Mesendoderm (in vitro differentiated cells): ENCODE measurements at places on chromosomes 5 and 9.
A peak's percentile ranks its signal among the peaks of the same experiment; 100 is the strongest.

DNA sequence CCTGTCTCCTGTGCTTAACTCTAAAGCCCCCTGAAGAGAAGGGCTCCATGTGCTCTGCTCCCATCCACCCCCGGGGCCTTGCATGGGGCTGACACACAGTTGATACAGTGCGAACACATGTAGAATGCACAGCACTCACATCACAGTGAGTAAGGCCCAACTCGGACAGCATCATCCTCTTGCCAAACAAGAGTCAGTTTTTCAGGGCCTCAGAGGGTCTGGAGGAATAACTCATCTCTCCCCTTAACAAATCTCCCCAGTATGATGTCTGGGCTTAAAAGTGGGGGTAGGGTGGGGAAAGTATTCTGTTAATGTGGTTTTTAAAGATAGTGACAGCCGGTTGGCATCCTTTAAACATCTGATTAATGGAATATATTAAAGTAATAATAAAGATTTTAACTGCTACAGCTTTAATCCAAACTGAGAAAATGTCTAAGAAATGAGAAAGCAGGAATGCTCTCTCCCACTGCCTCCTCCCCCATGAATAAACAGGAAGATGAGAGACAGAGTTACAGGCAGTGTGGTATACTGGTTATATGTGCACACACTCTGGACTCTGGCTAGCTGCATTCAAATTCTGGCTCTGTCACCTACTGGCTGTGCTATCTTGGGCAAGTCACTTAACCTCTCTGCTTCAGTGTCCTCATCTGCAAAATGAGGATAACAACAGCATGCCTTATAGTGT is 22.5 kb downstream of the APBA1 start:
- no peak for DNase-seq
- no peak overlapping the region for H3K4me3 ChIP-seq
- H3K27me3 ChIP-seq = no peaks in the 10 kb centered on the region
- no peaks in the 10 kb centered on the region for H3K4me1 ChIP-seq

GRCh38 chr9:37311938-37312708 is 110.4 kb upstream of the GRHPR start:
- no peak for DNase-seq
- no peaks in the 10 kb centered on the region for H3K4me1 ChIP-seq
- H3K36me3 ChIP-seq = no peaks in the 10 kb centered on the region
- no peak overlapping the region for H3K4me3 ChIP-seq
- no peak overlapping the region for H3K27ac ChIP-seq
- no peaks in the 10 kb centered on the region for H3K27me3 ChIP-seq

- no peaks in the 10 kb centered on the region for H3K27me3 ChIP-seq
- peak; percentile 18 for DNase-seq
Observed at GRCh38 chr9:74309654-74310053, 187.5 kb upstream of the RORB start.

DNA sequence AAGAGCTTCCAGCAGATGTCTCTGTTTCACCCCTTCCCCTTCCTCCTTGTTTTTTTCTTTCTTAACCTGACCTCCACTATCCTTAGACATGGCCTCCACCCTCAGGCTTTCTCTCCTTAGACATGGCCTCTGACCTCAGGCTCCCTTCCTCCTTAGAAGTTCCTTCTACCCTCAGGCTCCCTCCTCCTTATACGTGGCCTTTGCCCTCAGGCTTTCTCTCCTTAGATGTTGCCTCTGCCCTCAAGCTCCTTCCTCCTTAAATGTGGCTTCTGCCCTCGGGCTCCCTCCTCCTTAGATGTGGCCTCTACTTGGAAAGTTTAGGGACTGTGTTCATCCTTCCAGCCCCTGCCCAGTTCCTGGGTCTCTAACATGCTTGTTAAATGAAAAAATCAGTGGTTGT is 180.4 kb upstream of the S1PR3 start:
- H3K27me3 ChIP-seq = no peaks in the 10 kb centered on the region
- H3K36me3 ChIP-seq = no peaks in the 10 kb centered on the region
- no peaks in the 10 kb centered on the region for H3K4me1 ChIP-seq
- DNase-seq = no peak

- H3K36me3 ChIP-seq = no peaks in the 10 kb centered on the region
- H3K4me1 ChIP-seq = no peaks in the 10 kb centered on the region
Observed at GRCh38 chr5:168661593-168662485, 82.7 kb upstream of the PANK3 start.

- H3K4me3 ChIP-seq = no peak overlapping the region
- no peaks in the 10 kb centered on the region for H3K4me1 ChIP-seq
- H3K27me3 ChIP-seq = no peaks in the 10 kb centered on the region
- H3K27ac ChIP-seq = no peak overlapping the region
- no peak for DNase-seq
Observed at GRCh38 chr9:93130861-93131481, 3.1 kb downstream of the NINJ1 start.

DNA sequence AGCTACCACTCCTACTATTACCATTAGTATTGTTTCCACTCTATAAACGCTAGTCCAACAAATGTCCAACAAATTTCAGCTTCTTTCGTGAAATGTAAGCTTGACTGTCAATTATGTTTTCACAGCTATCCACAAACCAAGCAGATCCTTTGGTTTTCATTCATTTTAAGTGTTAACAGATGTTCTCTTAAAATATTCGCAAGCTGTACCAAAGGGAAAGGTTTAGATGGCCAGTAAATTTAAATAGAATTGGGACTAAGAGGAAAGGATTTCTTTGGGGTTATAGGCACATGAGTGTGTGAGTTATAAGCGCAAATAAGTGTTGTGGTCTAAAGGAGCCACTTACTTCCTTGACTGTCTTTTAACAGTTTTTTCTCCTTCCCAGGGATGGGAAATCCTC is 136.8 kb upstream of the ADRA1B start:
- H3K27me3 ChIP-seq = no peaks in the 10 kb centered on the region
- no peak overlapping the region for H3K4me3 ChIP-seq

GRCh38 chr5:55714339-55714738 is 2.2 kb upstream of the SLC38A9 start:
- no peak overlapping the region for H3K27ac ChIP-seq
- no peak overlapping the region for H3K4me3 ChIP-seq
- H3K36me3 ChIP-seq = no peaks in the 10 kb centered on the region
- H3K4me1 ChIP-seq = peaks cover 1% of the 10 kb centered on the region
- peak; percentile 54 for DNase-seq
- no peaks in the 10 kb centered on the region for H3K27me3 ChIP-seq

GRCh38 chr9:126155756-126156664 is 170.6 kb upstream of the MVB12B start:
- no peak overlapping the region for H3K27ac ChIP-seq
- H3K27me3 ChIP-seq = no peaks in the 10 kb centered on the region
- no peaks in the 10 kb centered on the region for H3K4me1 ChIP-seq
- no peak overlapping the region for H3K4me3 ChIP-seq
- H3K36me3 ChIP-seq = no peaks in the 10 kb centered on the region

DNA sequence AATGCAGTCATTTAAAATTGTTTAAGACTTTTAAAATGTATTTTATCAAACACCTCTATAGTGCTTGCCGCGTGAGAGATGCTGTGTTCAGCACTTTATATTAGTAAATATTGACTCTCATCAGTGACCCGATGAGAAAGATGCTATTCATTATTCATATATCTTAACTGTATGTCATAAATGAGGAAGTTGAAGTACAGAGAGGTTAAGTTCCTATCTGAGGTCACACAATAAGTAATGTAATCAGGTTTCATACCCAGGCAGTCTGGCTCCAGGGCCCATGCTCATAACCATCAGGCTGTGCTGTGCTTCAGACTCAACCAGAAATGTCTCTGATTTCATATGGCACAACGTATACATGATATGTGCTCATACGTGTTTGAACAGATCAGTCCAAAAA is 119.0 kb downstream of the SV2C start:
- no peaks in the 10 kb centered on the region for H3K36me3 ChIP-seq
- DNase-seq = no peak
- H3K27ac ChIP-seq = no peak overlapping the region

GRCh38 chr9:107946364-107947141 is 457.0 kb upstream of the KLF4 start:
- H3K27me3 ChIP-seq = no peaks in the 10 kb centered on the region
- no peaks in the 10 kb centered on the region for H3K4me1 ChIP-seq
- no peaks in the 10 kb centered on the region for H3K36me3 ChIP-seq
- no peak for DNase-seq
- H3K27ac ChIP-seq = no peak overlapping the region
- H3K4me3 ChIP-seq = no peak overlapping the region

GRCh38 chr5:89698028-89698427 is 711.5 kb downstream of the CETN3 start:
- no peak overlapping the region for H3K4me3 ChIP-seq
- H3K4me1 ChIP-seq = no peaks in the 10 kb centered on the region
- no peaks in the 10 kb centered on the region for H3K36me3 ChIP-seq
- DNase-seq = no peak

- DNase-seq = no peak
- no peaks in the 10 kb centered on the region for H3K27me3 ChIP-seq
- no peaks in the 10 kb centered on the region for H3K4me1 ChIP-seq
- H3K4me3 ChIP-seq = no peak overlapping the region
Observed at GRCh38 chr9:111151537-111151936, 113.3 kb upstream of the LPAR1 start.

DNA sequence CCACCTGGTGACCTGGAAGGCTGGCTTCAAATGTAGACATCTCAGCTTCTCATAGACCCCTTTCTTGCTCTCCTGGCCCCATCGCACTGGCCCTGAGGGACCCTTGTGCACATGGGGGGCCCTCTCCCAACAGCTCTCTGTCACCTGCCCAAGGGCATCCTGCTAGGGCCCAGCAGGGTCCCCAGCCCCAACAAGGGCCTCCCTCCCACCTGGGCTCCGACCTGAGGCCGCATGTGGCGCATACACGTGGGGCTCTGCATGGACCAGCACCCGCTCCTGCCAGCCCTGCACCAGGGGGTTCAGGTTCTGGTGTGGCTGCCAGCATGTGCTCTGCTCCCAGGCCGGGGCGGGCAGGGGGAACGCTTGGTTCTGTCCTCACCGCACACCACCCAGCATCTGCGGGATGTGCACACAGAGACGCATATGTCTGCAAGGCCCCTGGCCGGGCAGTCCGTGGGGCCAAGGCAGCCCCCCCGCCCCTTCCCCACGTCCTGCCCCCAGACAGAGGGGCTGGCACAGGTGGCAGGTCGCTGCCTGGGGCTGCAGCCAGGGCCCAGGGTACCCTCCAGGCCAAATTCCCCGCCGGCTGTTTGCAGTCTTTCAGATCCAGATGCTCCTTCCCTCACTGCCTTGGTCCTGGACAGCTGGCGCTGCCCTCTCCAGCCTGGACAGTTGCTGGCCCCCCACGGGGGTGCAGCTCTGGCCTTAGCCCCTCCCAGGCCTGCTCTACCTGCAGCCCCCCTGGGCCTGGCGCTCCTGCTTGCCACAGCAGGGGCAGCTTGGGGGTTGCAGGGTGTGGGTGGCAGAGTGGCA is 17.9 kb upstream of the NRARP start:
- H3K4me3 ChIP-seq = no peak overlapping the region
- H3K27me3 ChIP-seq = no peaks in the 10 kb centered on the region
- H3K36me3 ChIP-seq = no peaks in the 10 kb centered on the region
- H3K4me1 ChIP-seq = no peaks in the 10 kb centered on the region
- no peak overlapping the region for H3K27ac ChIP-seq

DNA sequence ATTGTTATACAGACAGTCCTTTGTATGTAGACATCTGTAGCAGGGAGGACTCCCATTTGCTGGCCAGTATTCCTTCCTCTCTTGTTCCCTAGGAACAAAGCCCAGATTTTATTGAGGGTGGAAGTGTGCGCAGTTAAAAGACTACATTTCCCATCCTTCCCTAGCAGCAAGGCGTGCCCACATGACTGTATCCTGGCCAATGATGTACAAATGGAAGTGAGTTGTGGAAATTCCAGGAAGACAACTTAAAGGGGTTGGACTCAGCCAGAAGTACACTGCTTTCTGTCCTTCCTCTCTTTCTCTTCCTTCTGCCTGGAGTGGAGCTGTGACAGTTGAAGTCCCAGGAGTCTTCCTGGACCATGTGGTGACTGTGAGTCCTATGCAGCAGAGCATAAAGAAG is 89.0 kb downstream of the HRH2 start:
- DNase-seq = peak; percentile 62
- no peak overlapping the region for H3K27ac ChIP-seq
- no peak overlapping the region for H3K4me3 ChIP-seq
- no peaks in the 10 kb centered on the region for H3K27me3 ChIP-seq
- no peaks in the 10 kb centered on the region for H3K4me1 ChIP-seq
- H3K36me3 ChIP-seq = no peaks in the 10 kb centered on the region

- H3K4me1 ChIP-seq = no peaks in the 10 kb centered on the region
- no peak overlapping the region for H3K4me3 ChIP-seq
- H3K27me3 ChIP-seq = no peaks in the 10 kb centered on the region
- H3K36me3 ChIP-seq = no peaks in the 10 kb centered on the region
- peak; percentile 78 for DNase-seq
Observed at GRCh38 chr5:166788050-166788449, 1503.4 kb upstream of the WWC1 start.

DNA sequence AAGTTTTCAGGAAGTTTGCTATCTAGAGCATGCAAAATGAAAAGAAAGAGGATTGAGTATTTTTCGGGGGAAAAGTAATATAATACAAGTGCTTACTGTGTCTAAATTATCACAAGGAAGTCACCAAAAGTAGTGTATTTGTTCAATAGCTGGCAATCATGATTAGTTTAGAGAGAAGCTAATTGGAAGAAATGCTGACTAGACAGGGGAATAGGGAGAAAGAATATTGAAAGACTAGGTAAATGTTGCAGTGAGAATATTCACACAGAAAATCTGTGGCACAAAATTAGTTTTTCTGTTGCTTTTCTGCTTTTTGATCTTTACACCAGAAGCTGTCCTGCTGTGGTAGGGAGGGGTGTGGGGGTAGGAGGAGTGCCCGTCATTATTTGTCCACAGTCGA is 238.7 kb downstream of the MARCHF11 start:
- H3K27me3 ChIP-seq = no peaks in the 10 kb centered on the region
- DNase-seq = no peak
- H3K36me3 ChIP-seq = no peaks in the 10 kb centered on the region
- H3K4me1 ChIP-seq = no peaks in the 10 kb centered on the region

DNA sequence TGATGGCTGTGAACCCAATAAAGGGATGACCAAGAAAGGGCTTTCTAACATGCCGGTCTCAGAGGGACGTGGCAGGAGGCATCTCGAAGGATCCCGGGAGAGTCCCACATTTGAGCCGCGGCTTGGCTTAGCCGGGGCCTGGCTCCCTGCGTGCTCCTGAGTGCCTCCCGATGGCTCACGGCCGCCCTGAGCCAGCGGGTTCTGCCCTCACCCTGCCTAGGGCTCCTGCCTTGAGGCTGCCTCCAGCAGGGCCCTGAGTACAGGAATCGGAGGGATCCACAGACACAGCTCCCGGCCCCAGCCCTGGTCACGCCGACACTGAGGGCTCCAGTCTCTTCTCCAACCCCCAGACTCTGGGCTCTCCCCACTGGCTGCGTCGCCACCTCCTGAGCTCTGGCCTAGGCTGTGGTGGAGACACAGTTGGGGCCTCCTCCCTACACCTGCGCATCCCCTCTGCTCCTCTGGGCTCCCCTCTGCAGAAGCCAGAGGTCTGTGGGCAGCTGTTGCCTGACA is 44.1 kb upstream of the RXRA start:
- H3K4me3 ChIP-seq = no peak overlapping the region
- H3K4me1 ChIP-seq = no peaks in the 10 kb centered on the region
- H3K27me3 ChIP-seq = no peaks in the 10 kb centered on the region
